Endothelial cell (in vitro differentiated cells): ENCODE measurements at places on chromosomes 3 and 15. TPM values are rescaled to one million over a fixed set of nuclear protein-coding genes. Genes with fewer than 3 reads are reported as not detected.
A peak's percentile ranks its signal among the peaks of the same experiment; 100 is the strongest.

GRCh38 chr3:120022729-120023128 lies 71.5 kb downstream of the GSK3B start:
- H3K4me3 ChIP-seq = no peak overlapping the region
- H3K36me3 ChIP-seq = no peaks in the 10 kb centered on the region
- no peak overlapping the region for H3K27ac ChIP-seq
- no peak for DNase-seq

DNA sequence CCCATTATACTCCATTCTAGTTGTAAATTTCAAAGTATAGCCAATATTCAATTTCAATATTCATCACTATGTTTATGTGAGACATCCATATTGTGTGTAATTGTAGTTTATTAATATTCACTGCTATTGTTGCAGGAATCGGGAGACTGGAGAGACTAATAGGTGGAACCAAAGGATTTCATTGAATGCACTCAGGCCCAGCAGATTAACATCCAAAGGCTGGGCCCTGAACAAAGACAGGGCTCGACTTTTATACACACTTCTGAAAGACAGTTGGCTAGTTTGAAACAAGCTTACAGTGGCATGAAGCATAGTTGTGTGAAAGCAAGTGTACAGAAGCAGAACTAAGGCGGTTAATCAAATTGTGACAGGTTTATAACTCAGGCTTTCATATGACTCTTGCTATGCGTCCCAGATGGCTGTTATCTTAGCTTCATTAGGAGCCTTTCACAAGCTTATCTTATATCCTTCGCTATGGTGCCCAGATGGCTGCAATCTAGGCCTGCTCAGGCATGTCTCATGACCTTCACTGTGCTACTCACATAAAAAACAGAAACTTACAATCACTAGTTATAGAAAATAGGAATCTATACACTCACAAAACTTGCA lies 1038.8 kb upstream of the EPHA6 start:
- DNase-seq = no peak
- no peak overlapping the region for H3K4me3 ChIP-seq
- no peaks in the 10 kb centered on the region for H3K36me3 ChIP-seq

- no peak for DNase-seq
- peaks cover 4% of the 10 kb centered on the region for H3K36me3 ChIP-seq
- H3K27ac ChIP-seq = peak overlapping the region; percentile 99
- peaks cover 31% of the 10 kb centered on the region for H3K4me1 ChIP-seq
These were observed 1.2 kb upstream of the MLF1 start for GRCh38 chr3:158569794-158570193.

- no peak overlapping the region for H3K4me3 ChIP-seq
- DNase-seq = no peak
- no peaks in the 10 kb centered on the region for H3K36me3 ChIP-seq
- peaks cover 10% of the 10 kb centered on the region for H3K27me3 ChIP-seq
These were observed 315.8 kb downstream of the UACA start for GRCh38 chr15:70447521-70447920.

GRCh38 chr3:56052188-56052587 lies 416.1 kb downstream of the ERC2 start:
- no peak overlapping the region for H3K4me3 ChIP-seq
- H3K4me1 ChIP-seq = no peaks in the 10 kb centered on the region
- no peak overlapping the region for H3K27ac ChIP-seq
- peaks cover 5% of the 10 kb centered on the region for H3K27me3 ChIP-seq

- H3K36me3 ChIP-seq = peaks cover 4% of the 10 kb centered on the region
- no peak overlapping the region for H3K27ac ChIP-seq
- no peak for DNase-seq
- H3K4me1 ChIP-seq = peaks cover 22% of the 10 kb centered on the region
These were observed 644 bp upstream of the NGLY1 start for GRCh38 chr3:25783661-25784512.

SEMA3F gene
- 21.3 TPM for total RNA-seq

SCG5 gene
- total RNA-seq = 15.6 TPM

MCF2L2 gene
- total RNA-seq = 1.8 TPM
